ENCODE measurements at places on chromosomes 7 and 10.

- no peak for DNase-seq
These were observed 37.0 kb downstream of the MRPS33 start for GRCh38 chr7:140977741-140978140.

GRCh38 chr10:126969310-126969709, 64.1 kb downstream of the DOCK1 start:
- DNase-seq, result no peak

DNA sequence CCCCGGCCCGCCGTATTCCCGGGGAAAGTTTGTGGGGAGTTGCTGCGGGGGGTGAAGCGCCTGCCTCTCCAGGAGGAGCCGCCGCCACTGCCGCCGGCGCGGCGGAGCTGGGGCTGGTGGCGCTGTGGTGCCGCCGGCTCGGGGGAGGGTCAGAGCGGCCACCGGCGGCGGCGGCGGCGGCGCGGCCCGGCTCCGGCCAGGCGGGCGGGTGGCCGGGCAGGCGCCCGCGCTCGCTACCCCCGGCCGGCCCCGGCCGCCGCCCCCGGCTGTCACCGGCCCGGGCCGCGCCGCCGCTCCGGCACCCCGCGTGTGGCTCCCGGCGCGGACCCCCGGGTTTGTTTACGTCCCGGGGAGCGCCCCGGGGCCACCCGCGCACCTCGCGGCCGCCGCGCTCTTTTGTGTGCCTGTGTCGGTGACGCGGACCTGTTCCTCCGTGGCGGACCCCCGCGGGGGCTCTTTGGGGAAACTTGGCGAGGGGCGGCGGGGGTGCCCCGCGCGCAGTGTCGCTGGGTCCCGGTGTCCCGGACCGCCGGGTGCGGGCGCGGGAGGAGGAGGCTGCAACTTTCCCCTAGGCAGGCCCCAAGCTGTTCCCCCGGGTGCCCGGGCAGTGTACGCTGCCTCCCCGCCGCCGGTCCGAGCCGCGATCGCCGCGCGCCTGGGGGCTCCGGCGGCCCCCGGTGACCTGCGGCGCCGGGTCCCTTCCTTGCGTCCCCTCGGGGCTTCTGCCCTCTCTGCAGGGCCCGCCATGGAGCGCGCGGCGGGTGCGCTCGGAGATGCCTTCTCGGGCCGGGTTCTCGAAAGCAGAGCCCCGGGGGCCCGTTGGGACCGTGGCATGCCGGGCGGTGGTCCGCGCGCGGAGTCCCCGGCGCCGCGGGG, 593 bp upstream of the CUX1 start:
- peak; percentile 11 for DNase-seq

DNA sequence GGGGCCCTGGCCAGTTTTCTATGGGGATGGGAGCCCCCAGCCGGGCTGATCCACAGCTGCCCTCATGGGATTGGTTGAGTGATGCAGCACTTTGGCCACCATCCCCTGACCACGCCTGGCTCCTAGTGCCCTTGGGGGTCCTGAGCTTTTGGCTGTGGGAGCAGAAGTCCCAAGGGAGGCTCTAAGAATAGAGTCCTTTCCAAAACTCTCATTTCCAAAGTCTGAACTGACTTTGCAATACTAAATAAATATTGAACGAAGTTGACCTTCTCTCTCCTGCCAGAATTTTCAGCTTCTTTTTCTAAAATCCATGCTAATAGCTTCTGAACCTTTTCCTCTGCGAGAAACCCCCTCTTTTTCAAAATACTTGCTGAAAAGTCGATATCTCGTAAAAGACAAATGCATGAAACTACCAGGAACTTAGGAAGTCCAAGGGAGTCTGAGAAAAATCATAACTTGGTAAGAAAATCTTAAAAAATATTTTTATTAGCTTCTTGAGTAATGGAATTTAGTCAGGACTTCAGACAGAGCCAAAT, 62.7 kb upstream of the IGFBP3 start:
- no peak for DNase-seq

GRCh38 chr10:112221545-112221944, 38.0 kb upstream of the GPAM start:
- DNase-seq, result no peak

- no peak for DNase-seq
These were observed 78.8 kb downstream of the MTPAP start for GRCh38 chr10:30270247-30270646.

GRCh38 chr7:134328900-134329299, 12.2 kb upstream of the SLC35B4 start:
- no peak for DNase-seq

DNA sequence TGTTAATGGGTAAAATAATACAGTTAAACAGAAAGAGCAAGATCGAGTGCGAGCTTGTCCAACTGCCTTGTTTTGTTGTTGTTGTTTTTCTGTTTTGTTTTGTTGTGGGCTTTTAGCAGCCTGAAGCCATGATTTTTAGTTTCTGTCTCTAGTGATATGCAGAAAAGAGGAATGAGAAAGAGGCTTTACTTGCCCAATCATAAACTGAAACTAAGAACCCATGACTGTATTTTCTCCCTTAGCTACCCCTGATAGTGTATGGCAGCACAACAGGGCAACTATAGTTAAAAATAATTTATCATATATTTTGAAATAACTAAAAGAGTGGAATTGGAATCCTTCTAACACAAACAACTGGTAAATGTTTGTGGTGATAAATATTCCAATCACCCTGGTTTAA, 493.9 kb downstream of the GLRX3 start:
- no peak for DNase-seq

- DNase-seq, result no peak
These were observed 5.0 kb downstream of the SEPTIN7 start for GRCh38 chr7:35805876-35806275.

DNA sequence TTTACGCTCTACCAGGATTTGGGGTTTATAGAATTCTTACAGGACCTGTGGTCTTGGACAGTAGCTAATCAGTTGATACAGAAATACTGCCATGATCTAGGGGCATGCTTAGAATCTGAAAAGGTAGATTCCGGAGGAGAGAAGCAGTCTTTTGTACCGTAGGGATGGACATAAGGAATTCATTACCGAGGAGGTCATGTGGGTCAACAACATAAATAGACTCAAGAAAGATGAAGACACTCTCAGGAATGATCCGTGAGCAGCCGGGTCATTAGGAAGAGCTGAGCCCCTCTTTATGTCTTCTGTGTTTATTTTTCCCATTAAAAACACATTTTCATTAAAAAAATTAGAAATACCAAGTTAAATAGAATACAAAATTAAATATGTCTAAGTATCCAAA, 160.1 kb upstream of the TNS3 start:
- DNase-seq, result no peak

DNA sequence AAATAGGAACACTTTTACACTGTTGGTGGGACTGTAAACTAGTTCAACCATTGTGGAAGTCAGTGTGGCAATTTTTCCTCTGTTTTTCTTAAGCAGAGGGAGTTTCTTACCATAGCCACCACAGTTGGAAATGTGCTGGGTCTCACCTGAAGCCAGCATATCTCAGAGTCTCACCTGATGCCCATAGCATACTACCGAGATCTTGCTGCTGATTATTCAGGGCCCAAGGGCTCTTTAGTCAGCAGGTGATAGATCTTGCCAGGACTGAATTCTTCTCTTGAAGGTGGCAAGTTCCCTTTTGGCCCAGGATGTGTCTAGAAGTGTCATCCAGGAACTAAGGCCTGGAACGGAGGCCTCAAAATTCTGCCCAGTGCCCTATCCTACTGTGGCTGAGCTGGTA, 215.4 kb downstream of the CCDC7 start:
- DNase-seq, result no peak

GRCh38 chr10:87866412-87866974, 3.1 kb downstream of the PTEN start:
- no peak for DNase-seq

DNA sequence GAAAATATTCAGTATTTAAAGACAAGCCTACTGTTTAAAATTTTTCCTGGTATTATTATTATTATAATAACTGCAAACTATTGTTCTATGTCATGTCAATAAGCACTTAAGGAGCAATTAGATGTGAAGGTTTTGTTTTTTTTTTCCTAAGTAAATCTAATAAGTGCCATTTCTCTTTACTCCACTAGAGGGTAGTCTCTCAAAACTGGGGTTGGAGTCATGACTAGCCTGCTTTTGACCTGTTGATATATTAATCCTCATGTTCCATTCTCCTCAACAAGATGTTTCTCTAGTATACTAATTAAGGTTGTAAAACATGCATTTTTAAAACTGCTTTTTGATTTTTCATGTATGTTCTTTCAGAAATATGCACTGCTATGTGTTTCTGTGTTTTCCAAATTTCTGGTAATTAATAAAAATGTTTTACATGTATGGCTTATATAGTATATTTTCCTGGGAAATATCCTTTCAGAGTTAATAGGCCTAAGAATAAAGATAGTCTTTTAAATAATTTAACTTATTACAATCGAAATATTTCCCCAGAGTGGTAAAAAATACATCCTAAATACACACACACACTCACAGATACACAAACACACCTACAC, 1.0 kb upstream of the LRRN3 start:
- DNase-seq, result no peak

GRCh38 chr10:7318836-7319235, 92.0 kb downstream of the SFMBT2 start:
- no peak for DNase-seq

- DNase-seq, result no peak
These were observed 173.2 kb downstream of the ZNF438 start for GRCh38 chr10:30858499-30858898.

- no peak for DNase-seq
These were observed 38.1 kb downstream of the ADAP1 start for GRCh38 chr7:916291-916941.

- DNase-seq, result no peak
These were observed 143.2 kb upstream of the C7orf33 start for GRCh38 chr7:148447221-148447849.

GRCh38 chr7:16728811-16729210, 24.7 kb upstream of the TSPAN13 start:
- DNase-seq, result no peak

GRCh38 chr10:119653916-119654315, 2.7 kb downstream of the BAG3 start:
- no peak for DNase-seq

GRCh38 chr10:121268363-121268762, 329.9 kb downstream of the FGFR2 start:
- DNase-seq, result no peak

DNA sequence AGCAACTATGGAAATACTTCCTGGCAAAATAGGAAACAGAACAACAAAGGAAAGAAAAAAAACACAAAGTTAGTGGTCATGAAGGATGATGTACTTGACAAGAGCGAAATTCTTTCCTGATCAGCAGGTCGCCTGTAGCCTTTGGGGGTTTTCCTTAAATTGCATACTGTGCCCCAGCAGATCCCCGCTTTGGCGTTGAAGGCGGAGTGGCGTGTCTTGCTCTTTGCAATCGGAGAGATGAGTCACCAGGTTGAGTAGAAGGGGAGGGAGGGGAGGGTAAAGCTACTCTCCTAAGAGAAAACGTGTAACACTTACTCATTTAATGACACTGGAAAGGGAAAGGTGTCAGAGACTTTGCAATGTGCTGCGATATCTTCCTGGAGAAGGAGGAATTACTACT, 587.2 kb downstream of the SORCS1 start:
- DNase-seq, result no peak

DNA sequence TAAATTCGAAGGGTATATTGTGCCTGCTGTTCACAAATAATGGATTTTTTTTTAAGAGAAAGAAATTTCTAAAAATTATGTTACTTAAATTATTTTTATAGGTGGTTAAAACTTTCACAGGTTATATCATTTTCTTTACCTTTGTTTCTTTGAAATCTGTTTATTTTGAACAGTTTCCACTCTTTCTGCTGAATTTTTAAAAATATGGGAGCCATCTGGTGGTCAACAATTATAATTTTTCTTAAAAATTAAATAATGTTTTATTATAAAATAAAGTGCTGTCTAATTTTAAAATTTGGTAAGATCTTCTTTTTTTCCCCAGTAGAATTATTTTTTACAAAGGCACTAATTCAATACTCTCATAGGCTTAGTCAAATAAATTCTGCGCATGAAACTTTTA, 263.9 kb downstream of the ETV1 start:
- DNase-seq, result no peak

DNA sequence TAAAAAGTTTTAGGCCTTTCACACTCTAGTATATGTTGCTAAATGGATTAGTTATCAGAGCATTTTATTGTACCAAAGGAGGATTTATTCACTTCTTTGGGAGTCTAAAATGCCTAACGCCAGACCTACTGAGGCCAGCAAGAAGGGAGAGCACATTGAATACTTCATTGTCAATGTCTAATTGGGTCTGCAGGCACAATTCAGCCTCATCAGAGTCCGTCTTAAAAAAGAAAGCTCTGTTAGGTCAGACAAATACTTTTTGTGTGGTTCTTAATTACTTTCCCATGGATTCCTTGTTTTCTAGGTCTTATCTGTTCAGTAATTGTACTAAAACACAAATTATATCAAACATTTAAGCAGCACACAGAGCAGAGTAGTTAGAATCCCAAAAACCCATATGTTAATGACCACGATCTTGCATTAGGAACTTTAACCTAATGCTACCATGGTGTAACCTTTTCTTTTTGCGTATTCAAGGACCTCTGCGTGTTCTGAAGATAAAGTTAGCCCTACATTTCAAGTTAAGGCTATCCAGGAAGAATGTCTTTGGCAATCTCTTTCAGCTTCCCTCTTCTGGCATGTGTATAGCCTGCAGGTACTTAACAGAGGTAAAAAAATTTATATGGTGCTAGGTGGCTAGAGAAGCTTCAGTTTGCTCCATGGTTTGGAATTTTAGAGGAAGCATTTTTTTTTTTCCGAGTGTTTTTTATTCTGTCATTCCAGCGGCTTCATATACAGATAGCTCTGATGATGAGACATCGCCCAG, 45.7 kb upstream of the STRIP2 start:
- no peak for DNase-seq

- DNase-seq, result no peak
These were observed 75.6 kb downstream of the FAM53B start for GRCh38 chr10:124668517-124669051.

- DNase-seq, result no peak
These were observed at the start of gene PPP1R3A for GRCh38 chr7:113918946-113919345. Gene PPP1R3A (minus strand): TSS chr7:113919009. CDS start chr7:113918996, 13 bp downstream.

Measured in stimulated activated CD4-positive, alpha-beta T cell treated with anti-CD3 and anti-CD28 coated beads, TNF-alpha, amount 100 ng/mL, for 24 hours (primary cell).